NCI-H82 (cell line): ENCODE measurements at places on chromosomes 4 and X.

DNA sequence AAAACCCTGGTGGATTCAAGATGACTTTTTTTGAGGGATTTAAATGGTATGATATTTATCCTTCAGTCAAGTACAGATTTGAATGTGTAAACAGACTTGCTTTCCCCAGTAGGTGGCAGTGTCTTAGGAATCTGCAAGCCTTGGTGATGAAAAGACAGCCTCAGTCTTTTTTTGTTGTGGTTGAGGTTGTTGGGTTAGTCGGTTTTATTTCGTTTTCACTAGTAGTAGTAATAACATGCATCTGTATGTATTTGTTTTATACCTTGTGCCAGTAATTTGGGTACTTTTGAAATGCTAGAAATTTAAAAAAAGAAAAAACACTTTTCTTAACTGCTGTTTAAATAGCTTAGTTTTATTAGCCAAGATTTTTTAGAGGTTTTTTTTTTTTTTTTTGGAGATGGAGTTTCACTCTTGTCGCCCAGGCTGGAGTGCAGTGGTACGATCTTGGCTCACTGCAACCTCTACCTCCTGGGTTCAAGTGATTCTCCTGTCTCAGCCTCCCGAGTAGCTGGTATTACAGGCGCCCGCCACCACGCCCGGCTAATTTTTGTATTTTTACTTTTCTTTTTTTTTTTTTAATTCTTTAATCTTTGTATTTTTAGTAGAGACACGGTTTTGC, 39.2 kb downstream of the COPS4 start:
- peak; percentile 63 for DNase-seq

- no peak for DNase-seq
Measured at GRCh38 chr4:83285055-83285407, 433 bp upstream of the COQ2 start.

DNA sequence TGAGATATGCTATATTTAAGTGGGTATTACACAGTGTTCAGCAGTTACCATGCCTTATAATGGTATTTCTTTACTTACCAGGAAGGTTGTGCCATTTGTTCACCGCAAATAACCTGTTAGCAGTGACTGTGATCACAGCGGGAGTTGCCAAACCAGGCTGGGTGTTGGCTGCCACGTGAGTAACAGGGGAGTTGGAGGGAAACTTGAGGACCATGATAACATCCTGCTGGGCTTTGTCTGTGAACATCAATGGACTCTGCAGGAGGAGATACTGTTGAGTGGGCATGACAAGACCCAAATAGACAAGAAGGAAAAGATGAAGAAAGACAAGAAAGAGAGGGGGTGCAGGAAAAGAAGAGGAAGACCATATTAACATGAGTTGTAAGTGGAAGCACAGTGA, 242.9 kb downstream of the DCLK2 start:
- no peak for DNase-seq

GRCh38 chr4:40685300-40685699, 55.6 kb upstream of the RBM47 start:
- no peak for DNase-seq

DNA sequence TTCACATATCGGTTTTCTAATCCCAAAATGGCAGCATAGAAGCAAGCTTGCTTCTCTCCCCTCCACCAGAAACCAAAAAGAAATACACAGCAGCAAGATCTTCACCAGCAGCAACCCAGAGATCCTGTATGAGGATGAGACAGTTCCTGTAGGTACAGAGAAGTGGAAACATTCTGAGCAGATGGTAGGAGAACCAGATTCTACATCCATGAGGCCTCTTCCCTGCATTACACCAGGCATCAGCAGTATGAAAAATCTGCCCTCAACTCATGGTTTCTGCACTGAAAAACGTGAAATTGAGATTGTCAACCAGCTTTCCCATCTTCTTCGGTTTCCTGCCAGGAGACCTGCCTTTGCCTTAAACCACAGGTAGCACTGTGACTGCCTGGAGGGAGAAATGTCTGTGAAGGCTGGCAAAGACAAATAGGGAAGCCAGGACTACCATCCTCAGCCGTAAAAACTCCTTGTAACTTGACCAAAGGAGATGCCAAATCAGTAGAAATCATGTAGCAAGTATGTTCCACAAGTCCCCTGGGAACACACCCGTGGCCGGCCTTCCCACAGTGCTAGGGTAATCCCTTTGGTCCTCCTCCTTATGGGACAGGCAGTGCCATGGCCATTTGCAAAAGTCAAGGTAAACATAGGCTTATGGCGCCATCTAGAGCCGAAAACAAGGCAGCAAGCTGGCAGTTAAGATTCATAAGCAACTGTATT, 24.0 kb upstream of the MTHFD2L start:
- DNase-seq = peak; percentile 86

DNA sequence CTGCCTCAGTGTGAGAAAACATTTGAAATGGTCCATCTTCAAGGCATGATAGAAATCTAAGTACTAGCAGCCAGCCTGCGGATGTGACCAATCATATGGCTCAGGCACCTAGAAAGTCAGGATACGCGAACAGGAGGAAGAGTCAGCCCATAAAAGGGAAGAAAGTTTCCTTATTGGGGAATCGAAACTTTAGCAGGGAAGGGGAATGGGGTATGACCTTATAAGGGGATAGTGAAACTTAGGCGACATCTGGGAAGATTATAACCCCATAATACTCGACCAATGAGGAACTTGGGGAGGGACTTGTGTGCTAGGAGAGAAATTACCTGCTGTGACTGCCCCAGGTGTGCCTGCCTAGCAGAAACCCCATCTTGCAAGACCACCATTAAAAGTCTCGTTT, 26.2 kb upstream of the PYURF start:
- DNase-seq = no peak

GRCh38 chr4:189850239-189850856, 90.3 kb upstream of the FRG1 start:
- DNase-seq = no peak

- no peak for DNase-seq
Measured at GRCh38 chr4:44652002-44652401, 577 bp upstream of the YIPF7 start.

DNA sequence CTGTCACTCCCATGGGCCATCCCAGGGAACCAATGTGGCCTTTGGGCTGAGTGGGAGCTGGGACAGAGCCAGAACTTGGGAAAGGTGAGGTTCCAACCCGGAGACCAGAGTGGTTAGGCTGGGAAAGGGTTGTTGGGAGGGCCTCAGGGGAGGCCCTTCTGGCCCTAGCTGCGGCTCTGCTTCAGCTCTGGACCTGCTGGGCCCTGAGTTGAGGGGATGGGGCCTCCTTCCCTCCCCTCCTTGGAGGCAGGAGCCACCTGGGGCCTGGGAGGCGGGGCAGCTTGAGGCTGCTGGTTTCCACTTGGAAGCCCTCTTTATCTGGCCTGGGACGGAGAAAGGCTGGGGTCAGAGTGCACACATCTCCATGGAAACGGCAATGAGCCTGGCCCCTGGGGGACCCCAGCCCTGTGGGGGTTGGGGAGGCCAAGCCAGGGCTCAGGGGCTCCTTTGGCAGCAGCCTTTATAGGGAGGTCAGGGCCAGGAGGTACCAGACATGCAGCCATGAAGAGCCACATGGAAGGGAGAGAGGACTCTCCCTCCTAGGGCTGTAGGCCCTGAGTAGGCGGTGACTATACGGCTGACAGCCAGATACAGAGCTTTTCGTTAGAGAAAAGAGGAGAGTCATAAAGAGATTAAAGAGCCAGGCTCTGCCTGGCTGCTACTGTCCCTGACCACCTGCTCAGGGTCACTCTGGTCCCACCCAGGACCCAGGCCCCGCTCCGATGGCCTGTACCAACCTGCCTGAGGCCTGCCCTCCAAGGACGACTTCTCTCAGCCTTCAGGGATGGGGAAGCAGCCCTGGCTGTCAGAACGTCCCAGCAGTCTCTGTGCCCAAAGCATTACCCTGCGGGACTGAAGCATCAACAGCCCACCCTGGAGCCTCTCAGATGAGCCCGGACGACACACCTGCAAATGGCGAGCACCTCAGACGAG, 6.9 kb upstream of the NSD2 start:
- DNase-seq = peak; percentile 32

GRCh38 chr4:138894709-138895108, 120.9 kb upstream of the NOCT start:
- peak; percentile 28 for DNase-seq

- peak; percentile 2 for DNase-seq
Measured at GRCh38 chrX:5595570-5595969, 633.1 kb downstream of the NLGN4X start.

DNA sequence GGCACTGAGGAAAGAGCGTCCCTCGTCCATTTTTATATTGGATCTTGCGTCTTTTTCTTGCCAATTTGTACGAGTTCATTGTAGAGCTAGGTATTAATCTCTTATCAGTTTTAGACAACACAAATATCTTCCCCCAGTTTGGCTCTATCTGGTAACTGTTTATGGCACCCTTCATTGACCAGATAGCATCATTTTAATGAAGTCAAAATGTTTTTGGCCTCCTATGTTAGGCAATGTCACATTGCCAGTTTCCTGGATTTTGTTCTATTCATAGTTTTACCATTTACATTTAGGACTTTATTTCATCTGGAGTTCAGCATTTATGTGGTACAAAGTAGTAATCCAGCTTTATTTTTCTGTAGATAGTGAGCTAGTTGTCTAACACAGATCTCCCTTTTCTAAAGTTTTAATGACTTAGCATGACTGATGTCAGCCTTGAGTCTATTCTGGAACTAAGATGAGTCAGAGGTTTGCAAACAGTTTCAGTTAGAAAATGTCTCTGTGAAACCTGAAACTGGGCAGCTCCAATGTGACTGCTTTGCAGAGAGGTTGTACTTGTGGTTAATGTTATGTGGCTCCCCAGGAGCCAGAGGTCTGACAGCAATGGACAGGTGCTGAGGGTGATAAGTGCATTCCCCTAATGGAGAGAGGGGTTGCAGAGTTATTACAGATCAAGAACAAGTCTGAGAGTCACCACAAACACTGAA, 5.3 kb upstream of the STBD1 start:
- DNase-seq = no peak

DNA sequence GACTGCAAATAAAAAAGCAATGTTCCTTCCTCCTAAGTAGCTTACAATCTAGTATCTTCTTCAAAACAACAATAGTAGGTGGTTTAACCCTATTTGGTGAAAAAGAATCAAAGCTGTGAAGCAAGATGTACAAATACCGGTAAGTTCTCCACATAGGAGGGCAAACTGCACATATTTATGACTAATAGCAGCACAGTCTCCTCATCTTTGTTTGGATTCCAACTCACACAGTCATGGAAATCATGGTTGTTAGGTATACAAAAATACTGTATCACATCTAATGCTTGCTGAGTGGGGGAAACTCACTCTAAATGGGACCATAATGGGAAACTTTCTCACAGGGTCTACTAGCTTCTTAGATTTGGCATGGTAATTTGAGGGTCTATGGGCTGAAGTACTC, 597.2 kb downstream of the INPP4B start:
- DNase-seq = no peak
